H9 (cell line): ENCODE measurements at places on chromosomes 5 and 9.

GRCh38 chr5:41708604-41708940 is 161.7 kb downstream of the OXCT1 start:
- no peak overlapping the region for H3K27ac ChIP-seq
- no peak for DNase-seq
- H3K4me1 ChIP-seq = no peaks in the 10 kb centered on the region
- H3K27me3 ChIP-seq = no peaks in the 10 kb centered on the region

DNA sequence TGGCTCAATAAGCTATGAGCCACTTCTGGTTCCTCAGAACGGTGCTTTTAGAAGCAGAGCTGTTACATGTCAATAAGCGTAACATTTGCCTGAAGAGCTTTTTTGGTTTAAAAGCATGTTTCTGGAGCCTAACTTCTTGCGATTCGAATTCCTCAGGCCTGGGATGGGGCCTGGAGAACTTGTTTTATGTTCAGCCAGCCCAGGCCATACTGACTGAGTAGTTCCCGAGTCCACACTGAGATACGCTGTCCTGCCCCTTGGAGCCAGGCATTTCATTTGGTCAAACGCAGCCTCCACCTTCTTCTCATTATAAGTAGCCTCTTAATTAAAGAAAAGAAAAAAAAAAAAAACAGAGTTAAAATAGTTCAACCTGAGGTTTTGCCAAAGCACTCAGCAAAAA is 260.6 kb upstream of the ANKRD55 start:
- H3K36me3 ChIP-seq = no peaks in the 10 kb centered on the region; the same call in 2 of the 3 replicates
- no peak overlapping the region for H3K4me3 ChIP-seq
- no peak for DNase-seq

DNA sequence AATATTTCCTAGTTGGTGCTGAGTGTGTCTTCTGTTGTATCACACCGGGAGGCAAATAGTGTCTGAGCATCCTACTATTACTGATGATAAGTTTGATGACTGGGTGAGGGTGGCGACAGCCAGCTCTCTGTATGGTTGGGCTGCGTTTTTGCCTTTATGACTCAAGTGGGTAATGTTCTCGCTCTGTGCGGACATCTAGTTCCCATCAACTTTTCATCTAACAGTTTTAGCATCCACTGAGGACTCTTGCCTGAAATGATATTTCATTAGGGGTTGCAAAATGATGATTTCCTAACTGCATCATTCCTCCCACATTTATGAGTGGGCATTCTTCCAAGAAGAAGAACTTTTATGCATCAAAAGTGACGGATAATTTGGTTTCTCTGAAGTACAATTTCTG is 26.5 kb downstream of the HMCN2 start:
- H3K27ac ChIP-seq = no peak overlapping the region
- no peak for DNase-seq
- H3K36me3 ChIP-seq = peaks cover 4% of the 10 kb centered on the region
- no peaks in the 10 kb centered on the region for H3K27me3 ChIP-seq
- H3K4me3 ChIP-seq = no peak overlapping the region

DNA sequence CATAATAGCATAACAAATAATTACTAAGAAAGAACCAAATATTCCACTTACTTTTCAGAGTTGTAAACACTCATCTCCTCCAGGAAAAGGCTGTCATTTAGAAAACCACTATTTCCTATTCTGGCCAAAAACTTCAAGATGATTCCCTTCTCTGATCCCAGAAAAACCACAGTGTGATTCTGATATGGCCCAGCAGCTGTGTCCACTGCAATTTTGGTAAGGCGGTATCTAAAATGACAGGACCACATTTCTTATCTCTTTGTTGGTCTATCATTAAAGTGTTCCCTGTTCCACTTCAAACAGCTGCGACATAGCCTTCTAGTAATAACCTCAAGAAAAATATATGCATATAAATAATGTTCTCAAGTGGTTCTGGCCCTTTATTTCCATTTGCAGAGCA is 96.1 kb downstream of the SEMA6A start:
- DNase-seq = no peak
- no peak overlapping the region for H3K27ac ChIP-seq
- H3K36me3 ChIP-seq = peaks cover 71% of the 10 kb centered on the region
- H3K27me3 ChIP-seq = no peaks in the 10 kb centered on the region
- H3K4me1 ChIP-seq = no peaks in the 10 kb centered on the region
- H3K4me3 ChIP-seq = no peak overlapping the region

DNA sequence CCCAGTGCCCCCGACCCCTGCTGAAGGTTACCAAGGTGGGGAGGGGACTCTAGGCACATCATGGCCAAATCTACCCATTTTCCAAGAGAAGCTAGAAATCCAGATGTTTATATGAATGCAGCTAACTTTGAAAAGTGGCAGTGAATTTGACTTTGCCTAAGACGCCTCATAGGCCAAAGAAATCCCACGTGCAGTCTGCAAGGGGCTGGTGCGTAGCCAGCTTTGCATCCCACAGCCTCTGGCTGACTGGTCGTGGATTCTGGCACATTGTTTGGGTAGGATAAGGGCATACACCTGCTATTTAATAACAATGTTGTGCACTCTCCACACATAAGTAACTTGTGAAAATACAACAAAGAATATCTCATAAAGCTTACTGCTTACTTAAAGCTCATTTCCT is 3.5 kb upstream of the GADD45G start:
- peak; percentile 18 for DNase-seq
- peaks cover 2% of the 10 kb centered on the region; the same call in 1 of the 2 replicates for H3K36me3 ChIP-seq
- no peak overlapping the region for H3K4me3 ChIP-seq
- H3K4me1 ChIP-seq = no peaks in the 10 kb centered on the region
